Stimulated activated naive CD4-positive, alpha-beta T cell (primary cell): ENCODE measurements at places on chromosomes 12 and 14.
A peak's percentile ranks its signal among the peaks of the same experiment; 100 is the strongest.

GRCh38 chr12:3157581-3158323 lies 80.6 kb downstream of the TSPAN9 start:
- no peak for DNase-seq

DNA sequence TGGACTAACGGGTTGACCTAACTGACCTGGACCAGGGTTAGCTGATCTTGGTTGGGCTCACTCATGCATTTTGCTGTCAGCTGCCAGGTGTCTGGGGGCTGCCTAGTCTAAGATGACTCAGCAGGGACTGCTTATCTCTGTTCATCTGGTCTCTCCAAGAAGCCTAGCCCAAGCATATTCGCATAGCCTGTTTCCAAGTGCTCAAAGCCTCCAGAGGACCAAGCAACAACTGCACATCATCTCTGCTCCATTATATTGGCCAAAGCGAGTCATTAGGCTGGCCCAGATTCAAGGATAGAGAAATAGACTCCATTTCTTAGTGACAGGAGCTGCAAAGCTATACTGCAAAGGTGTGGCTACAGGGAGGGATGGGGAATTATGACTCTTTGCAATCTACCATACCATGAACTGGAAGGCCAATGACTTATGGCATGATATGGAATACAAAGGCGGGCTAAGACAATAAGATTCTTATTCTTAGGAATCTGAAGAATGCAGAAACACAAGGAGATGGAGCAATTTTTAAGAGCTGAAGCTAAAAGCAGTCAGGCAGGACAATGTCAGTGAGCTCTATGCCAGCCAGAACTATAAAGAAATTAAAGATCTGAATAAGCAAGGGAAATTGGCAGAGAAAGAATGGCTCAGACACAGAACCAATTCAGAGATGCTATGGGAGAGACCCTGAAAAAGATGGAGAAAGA lies 194.6 kb upstream of the FSCB start:
- DNase-seq: no peak

DNA sequence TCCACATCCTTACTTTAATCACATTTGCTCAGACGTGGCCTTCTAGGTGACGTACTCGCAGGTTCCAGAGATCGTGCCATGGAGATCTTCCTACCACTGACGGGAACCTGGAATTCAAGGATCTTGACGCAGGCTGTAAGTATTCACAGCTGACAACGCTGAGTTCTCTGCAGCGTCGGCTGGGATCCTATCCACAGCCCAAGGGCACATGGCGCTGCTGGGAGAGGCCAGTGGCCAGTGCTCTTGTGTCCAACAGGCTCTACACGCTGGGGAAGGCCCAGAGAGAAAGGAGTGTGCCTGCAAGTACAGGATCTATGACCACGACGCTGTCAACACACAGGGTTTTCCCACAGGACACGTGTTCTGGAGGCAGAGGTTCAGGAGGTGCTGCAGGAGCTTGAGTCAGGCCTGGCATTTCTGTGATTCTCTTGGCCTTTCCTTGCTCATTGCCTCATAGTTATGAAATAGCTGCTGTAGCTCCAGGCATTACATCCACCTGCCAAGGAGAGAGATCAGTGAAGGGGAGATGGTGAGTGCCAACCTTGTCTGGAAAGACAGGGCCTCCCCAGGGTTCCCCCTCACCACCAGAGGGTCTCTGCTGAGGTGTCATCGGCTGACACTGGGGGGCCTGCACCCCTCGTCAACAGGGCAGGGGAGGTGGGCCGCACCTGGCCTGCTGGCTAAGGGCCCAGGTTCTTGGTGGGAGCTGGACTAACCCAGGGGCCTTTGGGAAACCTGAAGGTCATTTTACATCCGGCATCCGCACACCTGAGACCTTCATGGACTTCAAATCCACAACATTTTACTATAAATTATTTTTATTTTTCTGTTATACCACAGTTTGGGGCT lies 21.3 kb downstream of the LRCOL1 start:
- no peak for DNase-seq

DNA sequence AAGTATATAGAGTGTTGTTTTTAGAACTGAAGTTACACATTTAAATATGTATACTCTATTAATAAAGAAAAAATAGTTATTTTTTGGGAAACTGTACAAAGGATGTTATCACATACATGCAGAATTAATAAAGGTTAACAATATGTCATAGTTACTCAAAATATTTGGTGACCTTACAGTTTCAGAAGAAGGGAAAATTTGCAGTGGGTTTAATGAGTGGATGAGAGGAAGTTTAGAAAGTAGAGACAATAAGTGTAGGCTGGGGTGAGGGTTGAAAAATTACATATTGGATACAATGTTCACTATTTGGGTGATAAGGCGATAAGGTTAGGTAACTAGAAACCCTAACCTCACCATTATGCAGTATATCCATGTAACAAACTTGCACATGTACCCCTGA lies 13.5 kb downstream of the WNK1 start:
- DNase-seq: no peak

DNA sequence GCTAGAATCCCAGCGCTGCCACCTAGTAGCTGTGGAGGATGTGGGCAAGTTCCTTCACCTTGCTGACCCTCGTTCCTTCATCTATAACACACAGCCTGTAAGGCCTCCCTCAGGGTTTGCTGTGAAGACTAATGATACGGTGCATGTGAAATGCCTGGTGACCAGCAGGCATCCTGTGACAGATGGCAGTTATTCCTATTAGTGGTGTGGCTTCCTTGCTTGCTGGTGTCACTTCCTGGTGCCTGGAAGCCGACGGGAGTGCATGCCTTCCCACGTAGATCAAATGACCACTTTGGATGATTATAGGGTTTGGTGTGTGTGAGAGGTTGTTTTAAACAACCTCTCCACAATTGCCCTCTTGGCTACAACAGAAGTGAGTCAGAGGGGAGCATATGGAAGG lies 894.9 kb downstream of the VRK1 start:
- DNase-seq: no peak

- DNase-seq: no peak
These were observed 31.1 kb downstream of the MAPKAPK5 start for GRCh38 chr12:111873113-111873512.

DNA sequence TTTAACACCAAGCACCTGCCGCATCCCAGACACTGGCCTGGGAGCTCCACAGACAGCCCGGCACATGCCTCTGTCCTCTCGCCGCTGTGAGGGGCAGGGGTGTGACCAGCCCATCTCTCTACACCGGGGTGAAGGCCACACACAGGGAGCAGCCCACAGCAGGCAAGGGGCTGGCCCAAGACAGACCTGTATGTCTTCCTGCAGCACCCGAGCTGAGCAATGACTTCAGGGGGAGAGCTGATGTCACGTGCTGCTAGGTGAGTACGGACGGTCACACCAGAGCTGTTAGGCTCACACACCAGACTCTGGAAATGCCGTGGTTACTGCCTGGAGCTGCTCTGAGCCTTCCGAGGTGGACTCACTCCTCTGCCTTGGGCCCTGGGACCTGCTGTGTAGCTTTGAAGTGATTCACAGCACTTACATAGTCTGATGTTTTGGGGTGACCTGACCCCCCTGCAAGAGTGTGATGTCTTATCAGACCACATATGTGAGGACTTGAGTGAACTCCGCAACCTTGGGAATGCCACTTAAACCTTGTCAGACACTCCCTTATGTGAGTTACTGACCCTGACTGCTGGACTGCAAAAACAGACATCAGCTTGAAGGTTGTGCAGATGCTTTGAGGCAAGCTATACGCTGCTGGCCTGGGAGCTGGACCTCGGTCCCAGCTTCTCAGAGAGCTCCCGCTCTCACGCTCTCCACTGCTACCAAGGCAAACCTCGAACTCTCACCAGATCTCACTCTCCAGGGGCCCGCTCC lies 1.8 kb downstream of the XRCC3 start:
- no peak for DNase-seq

- no peak for DNase-seq
These were observed 159.8 kb downstream of the RPAP3 start for GRCh38 chr12:47545938-47546609.

DNA sequence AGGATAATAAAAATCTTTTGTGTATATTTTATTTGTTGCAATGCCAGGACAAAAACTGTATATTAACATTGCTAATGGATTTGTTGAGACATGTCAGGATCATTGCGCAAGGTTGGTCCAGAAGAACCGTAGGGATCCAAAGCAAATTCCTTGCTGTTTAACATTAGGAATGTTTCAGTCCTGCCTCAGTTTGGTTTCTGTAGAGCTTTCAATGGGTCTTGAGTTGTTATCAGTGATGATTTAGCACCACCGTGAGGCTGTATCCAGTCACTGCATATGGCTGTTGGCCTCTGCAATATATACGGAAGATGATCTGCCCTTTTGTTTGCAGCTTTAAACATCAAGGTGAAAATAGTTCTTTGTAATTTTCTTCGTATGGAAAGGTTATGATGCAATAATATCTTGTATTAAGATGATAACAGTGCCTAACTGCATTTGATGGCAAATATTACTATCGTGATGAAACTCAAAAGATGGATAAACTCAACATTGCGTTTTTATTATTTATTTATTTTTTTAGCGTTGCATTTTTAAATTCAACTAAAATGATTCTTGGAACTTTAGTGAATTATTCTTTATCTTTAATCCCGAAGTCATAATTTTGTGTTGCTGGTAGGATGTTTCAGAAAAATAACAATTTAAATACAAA lies 231.2 kb downstream of the AKAP6 start:
- no peak for DNase-seq

- peak; percentile 39 for DNase-seq
These were observed 1.5 kb downstream of the CRIP1 start for GRCh38 chr14:105487986-105488777.

GRCh38 chr12:56377310-56377988 lies 14.8 kb upstream of the APOF start:
- DNase-seq: no peak
